Stimulated activated CD8-positive, alpha-beta memory T cell treated with anti-CD3 and anti-CD28 coated beads, Interleukin-15, amount 100 ng/mL, for 24 hours (primary cell): ENCODE measurements at places on chromosomes 2 and 18.

- DNase-seq, result no peak
Measured at GRCh38 chr18:62558015-62558663, 35.3 kb downstream of the ZCCHC2 start.

DNA sequence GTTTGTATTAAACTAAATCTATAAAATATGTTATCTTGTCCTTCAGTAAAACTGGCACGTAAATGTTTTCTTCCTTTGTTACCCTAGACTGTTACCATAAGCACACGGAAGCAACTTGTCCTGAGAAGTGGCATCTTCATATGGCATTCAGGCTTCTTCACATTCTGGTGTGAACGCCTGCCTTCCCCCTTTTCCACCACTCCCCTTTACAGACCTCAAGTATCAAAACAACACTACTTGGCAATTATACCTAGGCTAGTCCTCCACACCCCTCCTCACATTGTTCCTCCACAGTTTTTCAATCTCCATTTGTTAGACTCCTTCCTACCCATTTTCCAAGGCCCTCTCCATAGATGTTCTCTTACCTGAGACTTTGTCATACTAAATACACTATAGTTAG lies 2.9 kb downstream of the MEX3C start:
- no peak for DNase-seq

GRCh38 chr2:70776266-70776665 lies 8.3 kb upstream of the ADD2 start:
- DNase-seq, result no peak

- DNase-seq, result no peak
Measured at GRCh38 chr2:8255448-8255800, 426.4 kb upstream of the ID2 start.

DNA sequence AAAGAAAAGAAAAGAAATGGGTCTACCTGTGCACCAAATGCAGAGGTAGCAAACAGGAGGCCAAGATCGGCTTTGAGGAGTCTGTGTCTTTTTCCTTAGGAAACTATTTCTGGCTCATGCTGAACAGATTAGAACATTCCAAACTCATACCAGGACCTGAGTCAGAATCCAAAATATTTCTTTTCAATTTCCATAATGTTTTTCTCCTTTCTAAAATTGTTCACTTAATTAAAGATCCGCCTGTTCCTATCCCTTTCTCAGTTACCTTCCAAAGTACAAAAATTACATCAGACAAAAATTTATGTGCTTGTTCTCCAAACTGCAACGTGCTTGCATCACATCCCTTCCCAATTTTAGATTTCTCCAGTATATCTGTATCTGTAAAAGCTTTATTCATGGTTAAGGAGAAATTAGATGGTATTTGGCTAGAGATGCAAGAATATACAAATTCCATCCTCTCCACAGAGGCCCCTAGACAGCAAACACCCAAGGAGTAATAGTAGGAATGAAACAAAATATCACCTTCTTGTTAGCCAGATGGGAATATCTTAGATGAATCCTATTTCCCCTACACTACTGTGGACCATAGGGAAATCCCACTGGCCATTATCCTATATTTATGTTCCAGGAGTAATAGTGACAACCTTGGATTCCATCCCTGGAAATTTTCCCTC lies 130.6 kb downstream of the LNPK start:
- no peak for DNase-seq
